NCI-H1105 treated with DMSO at 0.1 percent for 48 hours (cell line): ENCODE measurements at places on chromosomes 2 and 18.
A peak's percentile ranks its signal among the peaks of the same experiment; 100 is the strongest.

DNA sequence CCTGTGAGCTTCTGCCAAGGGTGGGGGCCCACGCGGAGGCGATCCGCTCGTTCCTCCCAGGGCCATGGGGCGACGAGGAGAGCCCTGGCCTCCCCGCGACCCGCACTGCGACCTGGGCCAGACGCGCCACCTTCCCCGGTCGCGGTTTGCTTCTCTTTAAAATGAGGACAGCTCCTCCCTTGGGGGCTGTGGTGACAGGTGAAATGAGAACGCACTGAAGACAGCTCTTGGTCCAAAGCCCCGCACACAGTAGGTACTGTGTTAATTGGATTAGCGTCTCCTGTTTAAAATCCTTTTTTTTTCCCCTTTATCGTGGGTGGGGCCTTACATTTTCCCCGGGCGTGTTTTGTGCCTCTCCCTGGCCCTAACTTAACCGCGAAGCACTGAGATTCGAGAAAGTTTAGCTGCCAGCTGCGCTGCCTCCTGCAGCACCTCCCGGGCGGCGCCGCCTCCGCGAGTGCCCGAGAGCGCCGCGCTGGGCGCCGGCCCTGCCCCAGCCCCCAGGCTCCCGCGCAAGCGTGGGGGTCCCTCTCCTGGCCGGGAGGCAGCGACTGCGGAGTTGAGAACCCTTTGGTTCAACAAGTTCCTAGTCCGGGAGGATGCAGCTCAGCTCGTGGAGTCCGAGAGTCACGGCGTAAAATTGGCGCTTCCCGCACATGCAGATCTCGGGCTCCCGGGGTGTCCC is 1.1 kb downstream of the HPCAL1 start:
- DNase-seq, result peak; percentile 41

DNA sequence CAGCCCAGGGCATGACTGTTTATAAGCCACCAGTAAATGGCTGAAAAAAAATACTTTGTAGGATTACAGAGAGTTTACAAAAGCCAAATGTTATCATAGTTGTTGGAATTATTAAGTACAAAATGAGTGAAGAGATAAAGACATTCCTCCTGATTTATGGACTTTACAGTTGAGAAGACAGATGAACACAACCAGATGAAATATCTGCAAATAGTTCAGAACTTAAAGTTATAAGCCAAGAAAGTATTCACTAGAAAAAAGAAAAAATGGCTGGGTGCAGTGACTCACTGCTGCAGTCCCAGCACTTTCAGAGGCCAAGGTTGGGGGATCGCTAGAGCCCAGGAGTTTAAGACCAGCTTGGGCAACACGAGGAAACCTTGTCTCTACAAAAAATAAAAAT is 11.2 kb downstream of the PMAIP1 start:
- DNase-seq, result no peak

DNA sequence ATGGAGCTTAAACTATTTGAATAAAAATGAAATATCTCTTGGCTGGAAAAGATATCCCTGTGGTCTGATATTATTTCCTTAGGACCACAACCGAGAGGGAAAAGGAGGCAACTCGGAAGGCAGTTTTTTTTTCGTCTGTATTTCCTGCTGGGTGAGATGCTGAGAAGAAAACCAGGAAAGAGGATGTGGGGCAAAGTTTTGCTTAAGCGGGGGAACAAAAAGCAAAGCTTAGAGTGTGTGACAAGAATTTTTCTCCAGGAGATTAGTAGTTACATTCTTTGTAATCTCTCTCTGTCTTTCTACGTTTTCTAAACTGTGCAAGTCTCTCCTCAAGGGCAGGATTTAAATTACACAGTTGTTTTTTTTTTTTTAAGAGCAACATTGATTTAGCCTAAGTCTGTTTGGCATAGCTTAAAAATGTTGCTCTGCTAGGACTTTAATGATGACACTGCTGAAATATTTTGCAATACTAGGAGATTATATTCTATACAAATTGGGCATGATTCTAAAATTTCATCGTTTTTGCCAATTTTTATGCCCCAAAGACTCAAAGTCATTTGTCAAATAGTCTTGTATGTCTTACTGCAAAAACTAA is 258.5 kb downstream of the KCNS3 start:
- no peak for DNase-seq

- peak; percentile 46 for DNase-seq
These were observed 252.5 kb downstream of the ETAA1 start for GRCh38 chr2:67649331-67650261.

DNA sequence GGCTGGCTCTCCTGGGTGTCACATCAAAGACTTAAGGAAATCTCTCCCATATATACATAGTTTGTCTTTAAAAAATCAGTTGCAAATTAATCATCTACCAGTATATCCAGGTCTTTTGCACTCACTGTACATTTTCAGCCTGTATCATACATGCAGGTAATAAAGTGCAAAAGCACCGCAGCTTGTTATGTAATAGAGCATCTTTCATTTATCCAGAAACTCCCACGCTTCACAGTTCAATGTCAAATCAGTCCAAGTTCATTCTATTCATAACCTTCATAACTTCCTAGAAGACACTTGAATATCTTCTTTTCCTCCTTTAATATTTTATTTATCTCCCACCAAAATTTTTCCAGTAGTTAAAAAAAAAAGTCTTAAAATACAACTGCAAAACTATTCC is 89.6 kb upstream of the KCTD1 start:
- DNase-seq, result no peak

DNA sequence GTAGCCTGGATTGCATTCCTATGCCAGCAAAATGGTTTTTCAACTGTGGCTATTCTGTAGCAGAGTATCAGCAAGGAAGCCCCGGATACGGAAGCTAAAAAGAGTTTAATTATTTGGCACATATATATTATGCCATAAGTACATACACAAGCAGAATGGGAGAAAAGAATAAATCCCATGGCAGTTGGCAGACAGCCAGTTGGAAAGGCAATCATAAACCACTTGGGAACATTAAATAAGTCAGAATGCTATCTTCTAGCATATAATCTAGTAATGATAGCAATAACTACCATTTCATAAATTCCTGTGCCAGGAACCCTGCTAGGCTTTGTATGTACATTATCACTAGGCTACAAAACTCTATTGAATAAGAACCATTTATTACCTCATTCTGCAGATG is 26.0 kb downstream of the GALNT5 start:
- peak; percentile 52 for DNase-seq

GRCh38 chr2:191682126-191682525 is 4.2 kb downstream of the NABP1 start:
- DNase-seq, result no peak
